Activated CD4-positive, alpha-beta T cell treated with anti-CD3 and anti-CD28 coated beads for 48 hours (primary cell): ENCODE measurements at places on chromosomes 5 and 9.

DNA sequence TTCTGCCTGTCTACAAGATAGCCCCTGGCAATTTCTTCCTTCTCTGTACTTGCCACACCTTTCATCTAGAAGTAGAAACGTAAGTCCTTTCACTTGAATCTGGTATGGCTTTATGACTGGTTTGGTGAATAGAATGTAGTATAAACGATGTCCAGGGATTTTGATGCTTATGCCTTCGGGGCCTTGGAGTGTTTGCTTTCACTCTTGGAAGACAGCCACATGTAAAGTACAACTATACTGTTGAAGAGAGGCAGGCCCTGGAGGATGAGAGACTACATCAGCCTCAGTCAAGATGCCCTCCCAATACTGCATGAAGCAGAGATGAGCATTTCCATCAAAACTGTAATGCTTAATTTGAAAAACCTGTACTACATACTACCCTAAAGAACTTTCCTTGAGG lies 553.8 kb upstream of the C9orf72 start:
- DNase-seq, result no peak

GRCh38 chr9:92278110-92278509 lies 15.4 kb downstream of the IARS1 start:
- no peak for DNase-seq

DNA sequence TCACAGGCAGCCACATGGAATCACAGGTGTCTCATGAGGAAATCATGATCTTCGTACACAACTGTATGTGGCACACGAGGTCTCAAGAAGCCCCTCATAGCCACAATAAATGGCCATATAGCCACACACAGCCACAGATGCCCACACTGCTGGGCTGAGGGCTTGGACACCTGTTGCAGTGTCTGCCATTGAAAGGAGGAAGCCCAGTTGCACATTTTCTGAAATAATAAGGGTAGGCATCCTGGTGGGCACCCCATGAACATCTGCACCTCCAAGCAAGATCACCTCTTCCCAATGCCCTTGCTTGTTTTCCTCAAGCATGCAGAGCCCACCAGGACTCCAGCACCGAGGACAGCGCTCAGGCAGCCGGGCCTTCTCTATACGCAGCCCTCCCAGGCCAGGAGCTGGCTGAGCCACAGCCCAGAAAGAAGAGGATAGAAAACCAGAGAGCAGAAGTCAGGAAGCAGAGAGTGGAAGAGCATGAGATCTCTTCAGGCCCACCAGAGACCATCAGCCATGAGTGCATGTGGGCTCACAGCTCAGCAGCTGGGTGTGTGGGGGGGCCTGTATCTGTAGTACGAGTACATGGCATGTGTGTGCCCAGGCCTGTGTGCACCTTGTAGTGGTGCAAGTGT lies 1.0 kb upstream of the ACSL6 start:
- DNase-seq, result peak; percentile 38

DNA sequence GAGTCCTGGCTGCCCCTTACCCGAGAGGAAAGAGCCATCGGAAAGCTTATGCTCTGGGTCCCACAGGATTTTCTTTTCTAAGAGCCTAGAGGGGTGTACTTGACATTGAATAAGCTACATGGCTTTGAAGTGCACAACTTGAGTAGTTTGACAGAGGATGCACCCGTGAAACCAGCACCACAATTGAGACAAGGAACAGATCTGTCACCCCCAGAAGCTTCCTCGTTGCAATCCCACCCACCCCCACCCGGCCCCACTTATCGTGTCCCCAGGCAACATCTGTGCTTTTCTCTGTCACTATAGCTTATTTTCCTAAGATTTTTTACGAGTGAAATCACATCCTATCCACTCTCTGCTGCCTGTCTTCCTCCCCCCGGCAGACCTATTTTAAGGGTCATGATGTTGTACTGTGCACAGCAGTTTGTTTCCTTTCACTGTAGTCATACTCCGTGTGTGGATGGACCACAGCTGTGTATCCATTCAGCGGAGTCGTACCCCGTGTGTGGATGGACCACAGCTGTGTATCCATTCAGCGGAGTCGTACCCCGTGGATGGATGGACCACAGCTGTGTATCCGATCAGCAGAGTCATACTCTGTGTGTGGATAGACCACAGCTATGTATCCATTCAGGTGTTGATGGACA lies 8.8 kb upstream of the FCN2 start:
- DNase-seq, result no peak

DNA sequence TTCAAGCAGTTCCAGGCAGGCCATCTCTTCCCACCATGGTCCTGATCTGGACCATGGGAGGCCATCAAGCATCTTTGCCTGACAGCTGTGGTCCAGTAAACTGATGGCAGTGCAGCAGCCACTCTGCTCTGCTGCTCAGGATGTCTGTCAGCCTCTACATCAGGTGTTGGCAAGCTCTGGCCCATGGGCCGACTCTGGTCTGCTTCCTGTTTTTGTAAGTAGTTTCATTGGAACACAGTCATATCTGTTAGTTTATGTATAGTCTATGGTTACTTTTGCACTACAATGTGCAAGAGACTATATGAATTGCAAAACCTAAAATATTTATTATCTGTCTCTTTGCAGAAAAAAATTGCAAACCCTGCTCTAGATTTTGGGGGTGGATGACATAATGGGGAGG lies 225.0 kb downstream of the KCTD16 start:
- DNase-seq, result no peak

GRCh38 chr5:180380856-180381255 lies 27.7 kb upstream of the GFPT2 start:
- DNase-seq, result no peak

DNA sequence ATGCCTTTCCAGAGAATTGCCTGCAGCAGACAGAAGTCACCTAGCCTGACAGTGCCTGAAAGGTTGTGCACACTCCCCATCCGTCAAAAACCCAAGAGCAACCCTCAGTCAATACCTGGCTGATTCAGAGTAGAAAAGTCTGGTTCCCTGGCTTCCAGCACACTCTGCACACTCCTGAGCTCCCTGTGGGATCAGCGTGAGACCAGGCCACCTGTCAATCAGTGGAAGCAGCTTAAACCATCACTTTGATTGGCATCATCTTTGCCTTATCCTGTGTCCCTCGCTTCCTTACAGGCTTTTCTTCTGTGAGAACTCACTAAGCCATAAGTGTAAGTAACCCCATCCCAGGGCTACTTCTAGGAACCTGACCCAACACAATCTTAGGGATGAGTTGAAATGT lies 109.8 kb downstream of the ACTL7B start:
- DNase-seq, result no peak

DNA sequence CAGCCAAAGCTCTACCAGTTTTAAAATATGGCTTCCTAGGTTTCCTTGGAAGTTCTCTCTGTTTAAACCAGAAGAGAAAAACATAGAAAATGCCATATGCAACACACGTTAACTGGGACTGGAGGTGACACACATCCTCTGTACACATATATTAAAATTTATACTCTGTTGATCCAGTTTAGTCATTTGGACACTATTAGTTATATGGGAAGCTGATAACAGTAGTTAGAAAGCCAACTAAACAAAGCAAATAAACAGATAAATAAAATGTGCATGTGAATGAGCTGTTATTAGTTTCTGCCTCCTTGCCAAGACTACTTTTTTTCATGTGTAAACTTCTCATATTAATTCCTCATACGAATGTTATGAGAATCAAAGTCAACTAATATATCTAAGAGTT lies 1249.2 kb upstream of the CDH6 start:
- DNase-seq, result no peak

- no peak for DNase-seq
Measured at GRCh38 chr9:123772374-123772773, 157.6 kb downstream of the DENND1A start.

DNA sequence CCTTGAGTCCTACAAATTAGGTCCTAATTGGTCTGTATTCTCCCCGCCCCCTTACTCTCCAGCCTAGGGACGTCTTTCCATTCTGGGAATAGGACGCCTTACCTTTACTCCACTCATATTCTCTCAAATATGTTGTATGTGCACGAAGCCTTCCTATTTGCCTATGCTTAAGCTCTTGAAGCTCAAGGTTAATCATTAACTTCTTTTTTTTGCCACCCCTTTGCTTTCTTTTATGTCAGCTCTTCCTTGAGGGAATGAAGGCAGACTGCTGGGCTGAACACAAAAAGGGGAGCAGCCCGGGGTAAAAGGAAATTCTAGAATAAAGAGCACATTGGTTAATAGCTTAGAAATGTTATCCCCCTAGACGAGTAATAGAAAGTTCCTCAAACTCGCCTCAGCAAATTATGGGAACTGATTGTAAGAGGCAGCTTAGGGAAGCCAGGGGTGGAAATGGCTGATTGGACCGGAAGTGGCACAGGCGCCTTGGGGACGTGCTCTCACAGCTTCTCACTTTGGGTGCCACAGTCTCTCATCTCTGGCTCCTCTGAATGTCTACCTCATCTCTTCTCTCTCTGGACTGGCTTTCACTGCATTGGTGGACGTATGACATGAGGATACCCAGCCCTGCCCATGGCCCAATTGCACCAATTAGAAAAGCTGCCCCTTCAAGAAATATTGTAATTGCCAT lies 122.3 kb upstream of the IL12B start:
- no peak for DNase-seq

DNA sequence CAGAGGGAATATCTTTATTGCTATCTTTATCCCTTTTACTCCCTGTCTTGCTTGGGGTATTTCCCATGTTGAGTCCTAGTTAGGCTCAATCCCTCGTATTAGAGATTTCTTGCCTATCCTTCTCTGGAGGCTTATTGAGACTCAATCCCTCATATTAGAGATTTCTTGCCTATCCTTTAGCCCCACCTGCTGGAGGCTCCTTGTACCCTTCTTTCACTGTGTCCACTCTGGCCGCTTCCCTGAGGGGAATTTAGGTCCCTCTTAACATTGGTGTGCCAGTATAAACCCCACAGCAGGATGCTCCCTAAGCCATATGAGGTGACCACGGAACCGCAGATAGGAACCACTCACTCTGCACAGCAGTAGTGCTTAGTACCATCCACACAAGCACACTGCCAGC lies 110.7 kb upstream of the MAMDC2 start:
- DNase-seq, result peak; percentile 10

GRCh38 chr9:112198646-112199045 lies 23.5 kb upstream of the SUSD1 start:
- DNase-seq, result no peak

GRCh38 chr9:121744002-121744686 lies 92.7 kb downstream of the DAB2IP start:
- DNase-seq, result peak; percentile 53

DNA sequence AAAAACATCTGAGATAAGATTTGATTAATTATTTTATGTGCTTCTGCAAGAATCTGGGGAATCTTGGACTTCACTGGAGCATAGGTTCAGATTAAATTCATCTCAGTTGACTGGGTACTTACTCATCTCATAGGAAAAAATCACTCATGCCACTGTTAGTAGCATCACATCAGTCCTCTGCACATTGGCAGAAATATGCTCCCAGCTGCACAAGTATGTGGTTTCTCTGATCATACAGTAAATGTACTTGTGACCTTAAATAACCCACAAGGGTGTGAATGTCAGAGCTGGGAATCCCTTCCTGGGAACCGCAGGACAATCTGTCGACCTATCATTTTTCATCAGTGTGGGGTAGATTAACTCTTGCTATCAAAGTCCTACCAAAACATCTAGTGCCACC lies 203.7 kb upstream of the SLC24A2 start:
- DNase-seq, result peak; percentile 31

DNA sequence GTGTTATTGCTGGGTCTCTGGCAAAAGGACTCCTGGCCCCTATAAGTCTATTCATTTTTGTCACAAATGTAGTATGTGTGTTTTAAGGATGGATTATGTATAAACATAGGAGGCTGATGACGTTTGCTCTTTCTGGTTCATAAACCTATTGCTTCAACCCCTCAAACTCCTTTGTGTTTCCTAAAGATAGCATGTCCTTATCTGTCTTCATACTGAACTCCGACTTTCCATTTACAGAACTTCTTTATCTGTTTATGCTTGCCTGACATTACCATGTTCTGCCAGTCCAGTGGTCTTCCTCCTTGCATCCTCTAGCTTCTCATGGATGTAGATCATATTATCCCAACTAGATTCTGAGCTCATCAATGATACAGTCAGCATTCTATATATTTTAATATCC lies 46.1 kb downstream of the ARHGEF28 start:
- DNase-seq, result no peak

- no peak for DNase-seq
Measured at GRCh38 chr9:123601828-123602227, 245.8 kb downstream of the CRB2 start.

- DNase-seq, result no peak
Measured at GRCh38 chr9:76716085-76716672, 48.1 kb upstream of the PCA3 start.

DNA sequence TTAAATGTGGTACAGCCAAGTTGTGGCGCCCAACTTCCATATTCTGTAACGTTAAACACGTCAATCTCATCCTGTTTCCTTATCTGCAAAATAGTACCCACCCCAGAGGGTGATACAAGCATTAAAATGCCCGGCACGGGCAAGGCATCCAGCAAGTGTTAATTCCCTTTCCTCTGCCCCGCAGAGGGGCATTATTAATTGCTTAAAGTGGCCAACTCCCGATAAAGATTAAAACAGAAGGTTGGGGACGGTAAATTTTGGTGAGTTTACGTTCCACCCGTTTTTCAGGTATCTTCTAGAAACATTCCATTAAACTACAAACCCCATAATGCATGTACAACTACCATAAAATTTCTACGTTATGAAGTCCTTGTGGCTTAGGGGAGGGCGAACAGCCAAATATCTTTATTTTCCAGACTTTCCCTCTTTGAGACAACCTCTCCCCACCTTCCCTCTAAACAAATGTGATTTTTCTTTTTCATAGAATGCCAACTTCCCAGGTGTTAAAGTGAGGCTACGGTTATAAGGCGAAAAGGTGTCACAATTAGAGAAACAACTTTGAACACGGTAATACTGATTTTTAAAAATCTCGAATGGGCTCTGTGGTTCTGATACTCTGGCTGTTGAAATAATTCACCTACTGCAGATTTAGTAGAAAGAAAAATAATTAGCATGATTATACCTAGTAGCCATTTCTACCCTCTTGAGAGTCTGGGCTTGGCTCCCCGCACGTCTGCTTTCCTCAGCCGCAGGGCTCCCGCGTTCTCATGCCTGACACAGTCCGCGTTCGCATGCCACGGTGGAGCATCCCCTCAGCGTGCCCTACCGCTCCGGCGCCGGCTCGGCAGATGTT lies 1.2 kb upstream of the GPBP1 start:
- no peak for DNase-seq

- DNase-seq, result no peak
Measured at GRCh38 chr5:75274486-75274885, 37.8 kb upstream of the ANKRD31 start.

DNA sequence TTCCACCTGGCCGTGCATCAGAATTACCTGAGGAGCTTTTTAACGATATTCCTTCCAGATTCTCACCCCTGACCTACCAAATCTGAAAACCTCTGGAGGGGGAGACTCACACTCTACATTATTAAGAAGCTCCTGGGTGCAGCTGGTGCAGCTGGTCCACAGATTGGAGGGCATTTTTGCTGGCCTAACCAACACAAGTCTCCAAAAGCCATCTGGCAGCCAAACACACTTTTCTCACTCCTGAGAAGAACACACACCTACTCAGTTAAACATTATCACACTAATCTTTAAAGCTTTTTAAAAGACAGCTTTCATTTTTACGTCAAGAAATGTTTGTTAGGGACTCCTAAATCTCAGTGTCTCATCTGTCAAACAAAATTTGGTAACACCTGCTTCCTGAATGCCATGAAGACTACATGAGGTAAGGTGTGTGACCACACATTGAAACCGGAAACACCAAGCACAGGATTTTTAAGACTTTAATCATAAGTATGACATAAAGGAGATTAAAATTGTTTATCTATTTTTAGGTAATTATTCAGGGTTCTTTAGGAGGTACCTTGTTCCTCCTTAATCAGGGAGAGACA lies 14.2 kb upstream of the PTPN3 start:
- no peak for DNase-seq
